Liver (tissue), 10 donors: ENCODE measurements at places on chromosomes 3 and 15.
A peak's percentile ranks its signal among the peaks of the same experiment; 100 is the strongest.

DNA sequence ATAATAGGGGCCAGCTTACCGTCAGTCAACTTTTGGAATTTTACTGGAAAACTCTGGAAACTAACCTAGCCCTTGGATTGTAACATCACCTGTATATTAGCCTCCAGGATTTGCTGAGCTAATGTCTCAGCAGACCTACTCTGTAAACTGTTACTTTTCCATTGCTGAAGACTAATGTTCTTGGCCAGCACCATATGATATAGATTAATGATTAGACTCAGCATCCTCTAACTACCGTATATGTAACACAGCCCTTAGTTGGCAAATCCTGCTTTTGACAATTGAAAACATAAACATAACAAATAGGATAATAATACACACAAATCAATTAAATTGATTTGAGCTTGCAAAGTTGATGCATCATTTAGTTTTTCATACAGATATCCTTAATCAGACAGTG lies 26.6 kb upstream of the GBE1 start:
- DNase-seq, result no peak

- peak; percentile 64 for DNase-seq
Observed at GRCh38 chr15:74901612-74902063, 5.0 kb downstream of the FAM219B start.

DNA sequence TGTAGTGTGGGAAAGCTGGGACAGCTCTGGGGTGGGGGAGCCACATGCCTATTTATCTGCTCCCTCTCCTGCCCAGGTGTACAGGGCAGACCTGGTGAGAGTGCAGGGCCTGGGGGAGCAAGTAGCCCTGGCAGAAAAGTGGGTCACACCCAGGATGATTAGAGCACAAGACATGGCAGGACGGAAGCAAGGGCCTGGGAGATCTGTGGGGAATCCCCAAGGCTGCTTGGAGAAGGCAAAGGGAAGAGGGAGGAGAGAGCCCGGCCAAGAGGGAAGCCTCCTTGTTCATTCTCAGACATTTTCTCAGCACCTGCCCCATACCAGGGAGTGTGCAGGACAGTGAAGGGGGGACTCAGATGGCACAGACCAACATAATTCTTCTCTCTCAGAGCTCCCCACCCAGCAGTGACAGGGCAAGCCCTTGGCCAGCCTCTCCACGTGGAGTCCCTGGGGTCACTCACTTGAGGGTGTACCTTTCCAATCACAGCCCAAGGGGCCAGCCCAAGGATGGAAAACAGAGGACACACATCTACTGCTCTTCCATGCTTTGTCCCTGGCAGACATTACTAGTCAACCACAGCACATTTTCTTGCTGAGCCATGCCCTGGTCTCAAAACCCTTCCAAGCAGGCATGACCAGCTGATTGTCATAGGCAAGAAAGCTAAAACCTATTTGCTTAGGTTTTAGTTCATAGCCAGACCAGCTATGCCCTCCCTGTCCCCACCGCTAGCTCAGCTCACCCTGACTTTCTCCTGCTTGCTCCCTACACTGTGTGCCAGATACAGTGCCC lies 4.9 kb upstream of the DUSP7 start:
- no peak for DNase-seq

- DNase-seq, result no peak
Observed at GRCh38 chr3:7280318-7280717, 419.4 kb downstream of the GRM7 start.

DNA sequence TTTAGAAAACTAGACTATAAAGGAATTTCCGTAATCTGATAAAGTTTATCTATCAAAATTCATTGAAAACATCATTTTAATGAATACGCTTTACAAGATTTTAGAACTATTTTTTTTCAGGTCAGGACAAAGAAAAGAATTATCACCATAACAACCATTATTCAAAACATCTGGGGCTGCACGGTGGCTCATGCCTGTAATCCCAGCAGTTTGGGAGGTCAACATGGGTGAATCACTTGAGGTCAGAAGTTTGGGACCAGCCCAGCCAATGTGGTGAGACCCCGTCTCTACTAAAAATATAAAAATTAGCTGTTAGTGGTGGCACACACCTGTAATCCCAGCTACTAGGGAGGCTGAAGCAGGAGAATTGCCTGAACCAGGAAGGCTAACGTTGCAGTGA lies 260.4 kb downstream of the WNT5A start:
- no peak for DNase-seq

GRCh38 chr3:37458162-37459120 lies 284.1 kb upstream of the LRRFIP2 start:
- no peak for DNase-seq

DNA sequence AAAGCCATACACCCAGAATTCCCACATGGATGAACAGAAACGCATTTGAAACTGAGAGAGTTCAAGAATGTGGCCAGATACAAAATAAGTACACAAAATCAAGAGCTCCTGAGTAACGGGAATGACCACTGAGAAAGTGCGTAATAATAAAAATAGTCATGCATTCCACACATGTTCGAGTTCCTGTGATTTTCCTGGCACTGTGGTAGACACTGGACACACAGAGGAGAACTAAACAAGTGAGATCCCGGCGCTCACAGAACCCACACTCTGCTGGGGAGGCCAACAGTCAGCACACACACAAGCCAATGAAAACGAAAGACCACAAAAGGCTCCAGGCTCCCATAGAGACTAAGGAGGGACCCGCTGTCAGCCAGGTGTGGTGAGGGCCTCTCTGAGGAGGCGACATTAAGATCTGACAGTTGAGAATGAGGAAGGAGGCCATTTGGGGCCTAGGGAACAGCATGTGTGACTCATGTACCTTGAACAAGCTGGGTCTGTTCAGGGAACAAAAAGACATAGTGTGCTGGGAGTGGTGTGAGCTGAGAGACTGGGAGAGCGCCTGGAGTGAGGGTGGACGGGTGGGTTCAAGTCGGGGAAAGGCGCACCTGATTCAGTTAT lies 5.1 kb downstream of the FAM107A start:
- DNase-seq, result no peak

- DNase-seq, result no peak
Observed at GRCh38 chr3:128496602-128497304, 3.8 kb upstream of the GATA2 start.

DNA sequence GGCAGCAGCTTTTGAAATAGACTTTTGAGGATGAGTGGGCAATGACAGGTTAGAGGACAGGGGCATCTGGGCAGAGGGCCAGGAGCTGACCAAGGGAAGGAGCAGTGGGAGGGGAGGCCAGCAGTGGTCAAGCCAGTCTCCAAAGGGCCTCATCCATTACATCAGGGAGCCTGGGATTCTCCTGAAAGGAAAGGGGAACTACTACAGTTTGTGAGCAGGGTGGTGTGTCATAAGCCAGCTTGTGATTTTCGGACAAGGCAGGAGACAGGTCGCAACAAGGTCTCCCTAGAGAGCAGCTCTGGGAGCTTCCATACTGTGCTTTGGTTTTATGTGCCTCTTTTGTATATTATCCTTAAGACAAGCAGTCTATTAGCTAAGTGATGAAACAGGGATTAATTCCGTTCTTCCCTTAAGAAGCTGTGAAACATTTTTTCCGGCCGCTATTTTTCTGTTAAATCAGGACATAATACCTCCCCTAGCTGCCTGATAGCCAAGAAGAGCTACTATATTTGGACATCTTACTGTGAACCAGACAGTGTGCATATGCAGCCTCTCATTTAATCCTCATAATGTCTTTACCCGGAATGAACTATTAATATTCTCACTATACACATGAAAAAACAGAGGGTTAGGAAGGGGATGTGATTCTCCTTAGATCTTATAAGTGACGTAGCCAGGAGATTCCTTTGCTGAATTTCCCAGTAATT lies 46.4 kb downstream of the C2CD4B start:
- no peak for DNase-seq

DNA sequence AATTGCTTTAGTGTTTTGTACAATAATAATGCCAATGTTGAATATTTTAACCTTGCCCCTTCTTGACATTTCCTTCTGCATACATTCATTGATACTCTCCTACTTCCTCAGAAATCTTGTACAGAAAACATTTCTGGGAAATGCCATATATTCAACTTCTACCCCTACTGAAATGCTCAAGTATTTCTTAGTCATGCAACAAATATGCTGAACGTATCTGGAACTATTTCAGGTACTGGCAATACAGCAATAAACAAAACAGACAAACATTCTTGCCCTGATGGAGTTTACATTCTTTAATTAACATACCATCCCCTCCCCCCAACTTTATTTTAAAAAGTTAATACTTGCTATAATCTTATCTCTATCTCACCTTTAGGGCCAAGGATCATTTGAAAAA lies 147.2 kb downstream of the STAG1 start:
- DNase-seq, result no peak

DNA sequence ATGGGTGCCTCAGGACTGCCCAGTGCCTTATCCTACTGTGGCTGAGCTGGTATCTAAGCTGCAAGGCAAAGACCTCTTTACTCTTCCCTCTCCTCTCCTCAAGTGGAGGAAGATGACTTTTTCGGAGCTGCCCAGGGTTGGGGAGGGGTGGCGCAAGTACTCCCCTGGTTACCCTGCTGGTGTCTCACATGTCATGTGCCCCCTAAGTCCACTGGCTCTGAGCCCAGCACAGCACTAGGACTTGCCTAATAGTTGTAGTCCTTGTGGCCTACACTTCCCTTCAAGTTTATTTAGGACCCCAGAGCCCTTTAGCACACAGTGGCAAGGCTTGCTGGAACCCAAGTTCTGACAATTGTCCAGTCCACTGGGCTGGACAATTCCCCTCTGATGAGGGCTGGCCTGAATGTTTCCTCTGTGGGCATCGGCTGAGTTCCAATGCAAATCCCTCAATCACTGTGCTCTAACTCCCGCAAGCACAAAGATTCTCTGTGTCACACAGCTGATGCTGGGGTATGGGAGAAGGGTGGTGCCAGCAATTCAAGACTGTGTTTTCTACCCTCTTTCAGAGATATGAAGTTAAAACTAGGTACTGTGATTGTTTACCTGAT lies 60.4 kb downstream of the UQCC5 start:
- no peak for DNase-seq

DNA sequence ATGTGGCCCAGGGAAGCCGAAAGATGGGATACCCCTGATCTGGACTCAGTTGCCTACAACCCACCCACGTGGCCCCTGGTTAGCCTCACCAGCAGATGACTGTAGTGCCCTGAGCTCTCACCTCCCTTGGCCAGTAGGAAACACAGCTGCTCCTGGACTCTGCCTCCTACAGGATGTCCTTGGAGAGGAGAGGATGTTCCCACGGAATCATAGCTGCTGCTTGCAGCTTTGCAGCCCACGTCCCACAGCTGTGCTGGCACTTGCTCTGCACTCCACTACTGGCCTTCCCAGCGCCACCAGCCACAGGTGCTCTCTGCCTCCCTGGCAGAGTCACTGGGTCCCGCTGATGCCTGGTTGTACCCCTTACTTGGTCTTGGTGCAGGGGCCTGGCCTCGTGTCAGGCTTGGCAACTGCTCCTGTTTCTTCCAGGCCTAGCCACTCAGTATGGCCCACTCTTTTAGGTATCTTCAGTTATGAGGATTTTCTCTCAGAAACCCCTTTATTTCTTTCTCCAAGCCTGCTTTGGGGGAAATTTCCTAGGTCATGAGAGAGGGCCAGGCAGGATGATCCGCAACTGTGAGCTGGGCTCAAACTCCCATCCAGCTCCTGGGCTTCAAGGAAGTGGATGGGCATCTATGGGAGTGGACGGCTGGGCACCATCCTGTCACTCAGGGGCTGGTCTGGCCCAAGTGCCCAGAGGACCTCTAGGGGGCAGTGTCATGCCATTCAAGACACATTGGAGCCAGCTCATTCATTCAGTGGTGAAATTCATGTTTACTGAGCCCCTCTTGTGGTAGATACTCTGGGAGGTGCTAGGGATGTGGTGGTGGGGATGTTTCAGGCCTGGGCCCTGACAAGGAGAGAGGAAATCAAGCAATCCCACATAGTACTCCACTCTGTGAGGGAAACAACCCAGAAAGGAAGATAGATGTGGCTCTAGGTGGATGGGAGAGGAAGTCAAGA lies 16.2 kb upstream of the VILL start:
- DNase-seq, result peak; percentile 63

DNA sequence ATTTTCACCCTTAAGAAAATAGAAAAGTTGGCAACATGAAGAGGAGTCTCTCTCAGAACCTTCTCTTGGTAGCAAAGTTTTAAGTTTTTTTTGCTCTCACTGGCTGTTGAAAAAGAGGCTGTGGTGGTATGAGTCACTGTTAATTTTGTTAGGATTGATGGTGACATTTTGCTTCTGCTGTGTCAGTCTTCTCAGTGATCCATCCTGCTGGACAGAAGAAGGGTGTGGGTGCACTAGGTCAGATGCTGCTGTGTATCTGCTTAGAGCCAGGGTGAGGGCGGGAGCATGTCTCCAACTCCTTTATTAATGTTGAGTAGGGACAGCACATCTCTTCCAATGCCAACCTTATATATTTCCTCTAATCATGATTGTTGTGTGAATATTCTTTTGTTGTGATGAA lies 369.5 kb downstream of the FEZF2 start:
- DNase-seq, result no peak

DNA sequence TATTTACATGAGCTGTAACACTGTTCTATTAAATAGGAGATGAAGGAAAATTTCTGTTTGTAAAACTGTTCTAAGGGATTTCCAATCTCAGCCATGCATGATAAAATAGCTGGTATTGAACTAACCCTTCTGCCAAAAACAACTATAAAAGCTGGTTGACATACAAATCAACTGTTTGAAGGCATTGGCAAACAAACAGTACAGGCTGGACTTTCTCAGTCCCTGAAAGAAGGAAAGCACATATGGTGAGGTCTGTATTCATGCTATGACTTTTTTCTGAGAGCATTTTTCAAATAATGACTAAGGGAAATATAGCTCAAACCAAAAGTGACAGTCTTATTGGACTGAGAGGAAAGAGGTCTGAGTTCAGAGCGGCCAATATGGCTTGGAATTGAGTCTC lies 117.0 kb upstream of the CCDC54 start:
- no peak for DNase-seq

- no peak for DNase-seq
Observed at GRCh38 chr3:27614592-27614991, 107.5 kb downstream of the EOMES start.

DNA sequence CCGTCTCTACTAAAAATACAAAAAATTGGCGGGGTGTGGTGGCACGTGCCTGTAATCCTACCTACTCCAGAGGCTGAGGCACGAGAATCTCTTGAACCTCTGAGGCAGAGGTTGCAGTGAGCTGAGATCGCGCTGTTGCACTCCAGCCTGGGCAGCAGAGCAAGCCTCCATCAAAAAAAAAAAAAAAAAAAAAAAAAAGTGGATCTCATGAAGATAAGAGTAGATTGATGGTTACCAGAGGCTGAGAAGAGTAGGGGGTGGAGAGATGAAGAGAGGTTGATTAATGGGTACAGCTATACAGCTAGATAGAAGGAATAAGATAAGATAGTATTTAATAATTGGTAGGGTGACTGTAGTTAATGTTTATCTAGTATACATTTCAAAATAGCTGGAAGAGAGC lies 65.9 kb upstream of the LRRC3B start:
- no peak for DNase-seq

DNA sequence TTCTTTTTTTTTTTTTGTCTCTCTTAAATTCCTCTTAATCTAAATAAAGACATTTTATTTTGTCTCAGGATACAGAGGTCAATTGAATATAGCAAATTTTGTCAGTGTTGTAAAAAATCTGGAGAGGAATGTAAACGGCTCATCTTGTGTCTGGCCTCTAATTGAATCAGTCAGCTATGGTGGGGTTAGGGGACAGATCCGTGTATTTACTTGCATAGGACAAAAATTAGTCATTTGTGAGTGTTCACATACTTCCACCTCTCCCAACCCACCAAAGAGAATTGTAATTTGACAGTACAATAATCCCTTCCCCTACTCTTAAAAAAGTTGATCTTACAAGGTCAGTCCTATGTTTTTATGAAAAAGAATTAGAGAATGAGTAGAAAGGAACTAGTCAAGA lies 18.3 kb downstream of the PPARG start:
- DNase-seq, result no peak

GRCh38 chr3:128217702-128218547 lies 64.6 kb downstream of the EEFSEC start:
- no peak for DNase-seq

GRCh38 chr15:26051761-26052675 lies 188.9 kb upstream of the ATP10A start:
- DNase-seq, result no peak
